ENCODE measurements at places on chromosomes 13 and 19.

DNA sequence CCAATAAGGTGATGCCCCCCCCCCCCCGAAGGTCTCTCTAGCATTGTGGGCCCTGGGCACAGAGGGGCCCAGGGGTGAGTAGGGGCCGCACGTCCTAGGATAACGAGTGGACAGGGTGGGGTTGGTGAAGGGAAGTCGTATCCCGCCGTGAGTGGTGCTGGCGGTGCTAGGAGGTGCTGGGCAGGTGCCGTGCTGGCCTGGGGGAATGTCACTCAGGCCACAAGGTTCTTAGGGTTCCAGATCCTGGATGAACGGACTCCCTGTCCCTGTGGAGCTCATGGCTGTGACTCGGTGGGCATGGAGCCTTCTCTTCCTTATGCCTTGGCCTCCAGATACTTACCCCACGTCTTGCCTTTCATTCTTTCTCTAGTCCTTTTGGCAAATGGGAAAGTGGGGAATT lies 157.4 kb upstream of the SOX1 start:
- DNase-seq: no peak

DNA sequence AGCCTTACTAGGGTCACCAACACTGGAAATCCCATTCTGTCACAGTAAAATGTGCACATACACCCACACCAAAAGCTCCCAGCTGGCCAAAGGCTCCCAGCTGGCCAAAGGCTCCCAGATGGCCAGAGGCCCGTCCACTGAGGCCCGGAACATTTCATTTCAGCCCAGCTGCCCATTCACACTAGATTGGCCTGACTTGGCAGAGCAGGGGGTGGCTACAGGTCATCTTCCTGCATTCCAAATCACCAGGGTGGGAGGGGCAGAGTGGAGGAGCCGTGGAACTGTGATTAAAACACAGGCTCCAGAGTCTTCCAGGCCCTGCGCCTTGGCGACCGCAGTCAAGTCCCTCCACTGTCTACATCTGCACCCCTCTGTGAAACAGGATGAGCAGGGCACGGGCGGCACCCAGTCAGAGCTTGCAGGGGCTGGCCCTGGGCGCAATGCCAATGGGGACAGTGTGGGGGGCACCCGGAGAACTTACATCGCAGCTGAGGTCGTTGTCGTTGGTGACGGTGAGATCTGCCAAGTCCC lies 10.1 kb upstream of the PRKD2 start:
- DNase-seq: no peak

DNA sequence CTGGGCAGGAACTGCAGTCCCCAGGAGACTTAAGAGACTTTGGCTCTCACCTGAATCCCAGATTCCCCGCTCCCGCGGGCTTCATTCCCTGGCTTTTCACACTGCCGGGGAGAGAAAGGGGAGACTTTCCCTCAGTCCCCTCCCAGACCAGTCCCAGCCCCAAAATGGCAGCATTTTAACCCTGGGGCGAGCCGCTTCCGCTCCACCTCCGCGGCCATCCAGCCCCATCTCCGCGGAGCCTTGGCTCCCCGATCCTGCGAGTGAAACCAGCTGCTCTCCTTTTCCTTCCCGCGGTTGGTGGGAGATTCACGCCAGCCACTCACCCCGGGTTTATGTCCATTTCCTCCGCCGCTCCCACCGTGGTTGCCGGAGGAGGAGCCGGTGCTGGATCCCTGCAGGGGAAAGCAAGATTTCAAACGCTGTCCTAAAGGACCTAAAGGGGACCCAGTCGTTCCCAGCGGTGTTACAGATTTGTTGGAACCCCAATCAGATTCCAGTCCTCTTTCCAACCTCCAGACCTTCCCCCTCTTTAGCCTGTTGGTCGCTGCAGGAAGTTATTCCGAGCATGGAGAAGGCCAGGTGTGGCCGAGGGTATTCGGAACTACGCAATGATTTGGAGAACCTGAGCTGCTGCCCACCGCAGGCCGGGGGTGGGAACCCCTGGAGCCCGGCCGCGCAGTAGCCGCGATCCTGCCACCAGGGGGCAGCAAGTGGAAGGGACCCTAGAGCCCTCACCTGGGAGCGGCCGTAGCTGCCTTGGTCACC lies 3.4 kb downstream of the DMKN start:
- peak; percentile 72 for DNase-seq

- DNase-seq: no peak
Observed at GRCh38 chr19:45985321-45985720, 9.9 kb upstream of the CCDC61 start.

DNA sequence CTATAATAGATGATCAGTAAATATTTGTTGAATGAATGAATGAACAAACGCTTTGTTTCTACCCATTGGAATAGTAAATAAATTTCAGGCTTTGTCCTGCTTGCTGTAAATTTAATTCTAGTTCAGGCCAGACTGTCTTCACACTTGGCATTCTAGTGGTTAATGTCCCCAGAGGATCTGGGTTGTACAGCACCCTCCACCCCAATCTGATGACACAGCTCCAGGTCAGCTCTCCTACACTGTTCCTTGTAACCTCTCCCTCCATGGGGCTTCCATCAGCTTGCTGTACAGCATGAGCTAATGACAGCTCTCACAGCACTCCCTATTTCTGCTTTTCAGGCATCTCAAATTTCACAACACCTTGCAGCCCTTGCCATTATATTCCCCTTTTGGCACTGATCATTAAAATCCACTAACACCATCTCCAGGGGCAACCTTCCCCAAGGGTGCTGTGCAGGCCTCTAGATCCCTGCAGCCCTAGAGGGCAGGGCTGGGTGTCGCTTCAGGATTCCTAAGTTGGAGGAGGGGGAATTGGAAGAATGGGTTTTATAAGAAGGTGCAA lies 12.7 kb upstream of the KL start:
- DNase-seq: no peak

DNA sequence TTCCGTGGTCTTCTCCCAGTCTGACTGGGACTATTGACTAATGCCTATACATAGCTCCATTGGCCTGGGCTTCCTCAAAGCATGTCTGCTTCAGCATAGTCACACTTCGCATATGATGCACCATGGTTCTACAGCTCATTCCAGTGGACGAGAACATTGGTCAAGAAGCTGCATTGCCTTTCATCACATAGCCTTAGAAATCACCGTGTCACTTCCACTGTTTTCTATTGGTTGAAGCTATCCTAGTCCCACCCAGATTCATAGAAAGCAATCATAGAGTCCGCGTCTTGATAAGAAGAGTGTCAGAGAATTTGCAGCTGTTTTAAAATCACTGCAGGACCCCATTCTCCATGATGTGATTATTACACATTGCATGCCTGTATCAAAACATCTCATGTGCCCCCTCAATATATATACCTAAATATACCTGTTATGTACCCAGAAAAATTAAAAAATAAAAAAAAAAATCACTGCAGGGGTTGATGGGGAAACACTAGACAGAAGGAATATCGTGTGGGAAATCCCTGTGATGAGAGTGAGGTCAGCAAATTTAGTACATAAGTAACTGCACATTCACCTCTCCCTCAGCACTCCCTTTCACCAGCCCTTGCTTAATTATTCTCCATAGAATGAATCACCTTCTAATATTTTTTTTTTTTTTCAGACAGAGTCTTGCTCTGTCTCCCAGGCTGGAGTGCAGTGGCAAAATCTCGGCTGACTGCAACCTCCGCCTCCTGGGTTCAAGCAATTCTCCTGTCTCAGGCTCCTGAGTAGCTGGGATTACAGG lies 2.2 kb upstream of the ARHGAP33 start:
- no peak for DNase-seq

GRCh38 chr19:28544451-28545261 lies 668.3 kb downstream of the UQCRFS1 start:
- no peak for DNase-seq

DNA sequence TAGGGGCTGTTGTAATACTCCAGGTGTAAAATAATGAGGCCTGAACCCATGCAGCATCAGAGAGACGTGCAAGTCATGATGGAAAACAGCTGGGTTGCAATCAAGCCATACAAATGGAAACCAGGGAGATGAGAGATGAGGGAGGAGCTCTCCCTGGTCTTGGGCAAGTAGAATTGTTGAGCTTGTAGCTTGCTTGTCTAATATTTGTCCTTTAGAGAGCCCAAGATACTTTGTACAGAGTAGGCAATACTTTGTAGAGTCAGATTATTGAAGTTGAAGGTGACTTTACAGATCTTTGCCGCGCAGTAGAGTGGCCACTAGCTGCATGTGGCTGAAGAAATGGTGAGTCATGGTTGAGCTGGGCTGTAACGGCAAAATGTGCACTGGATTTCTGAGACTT lies 8.3 kb downstream of the ATP8A2 start:
- no peak for DNase-seq

DNA sequence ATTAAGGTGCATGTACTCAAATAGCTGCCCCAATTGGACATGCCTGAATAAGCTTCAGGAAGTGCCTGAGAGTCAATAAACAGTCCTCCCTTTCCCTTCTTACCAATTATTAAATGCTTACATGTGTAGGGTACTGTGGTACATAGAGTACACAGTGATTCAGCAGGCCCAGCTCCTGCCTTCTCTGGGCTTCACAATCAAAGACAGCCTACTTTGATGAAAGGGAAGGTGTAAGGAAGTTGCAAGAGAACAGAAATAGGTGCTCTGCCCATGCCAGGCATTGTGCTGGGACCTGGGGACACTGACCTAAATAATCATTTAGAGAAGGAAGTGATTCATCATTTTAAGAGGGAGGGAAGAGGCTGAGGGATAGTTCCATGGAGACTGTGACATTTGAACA lies 17.2 kb downstream of the FRY start:
- no peak for DNase-seq

DNA sequence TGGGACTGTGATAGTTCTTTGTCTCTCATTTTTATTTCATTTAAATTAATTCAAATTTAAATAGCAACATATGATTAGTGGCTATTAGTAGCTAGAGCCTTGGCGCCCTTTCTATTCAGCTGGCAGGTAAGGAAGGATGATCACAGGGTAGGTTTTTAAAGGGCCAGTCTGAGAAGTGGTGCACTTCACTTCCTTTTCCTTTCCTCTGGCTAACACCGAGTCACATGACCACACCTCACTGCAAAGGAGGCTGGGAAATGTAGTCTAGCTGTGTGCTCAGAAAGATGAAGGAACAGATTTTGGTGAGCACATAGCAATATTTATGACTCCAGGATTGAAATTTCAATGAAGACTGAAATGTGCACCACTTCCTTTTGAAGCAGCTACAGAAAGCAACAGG lies 128.7 kb downstream of the TSHZ3 start:
- DNase-seq: no peak

- DNase-seq: no peak
Observed at GRCh38 chr13:48592688-48593049, 59.8 kb upstream of the RCBTB2 start.

- no peak for DNase-seq
Observed at GRCh38 chr19:53172889-53173288, 14.0 kb upstream of the ZNF347 start.

- DNase-seq: no peak
Observed at GRCh38 chr19:12034620-12035019, 859 bp downstream of the ZNF433 start.

- DNase-seq: no peak
Observed at GRCh38 chr19:408441-408901, 476 bp downstream of the C2CD4C start.

GRCh38 chr13:29847501-29847983 lies 2.9 kb downstream of the UBL3 start:
- DNase-seq: peak; percentile 22
